ENCODE measurements at places on chromosomes 4 and X.

GRCh38 chr4:148057984-148058859 is 326.3 kb downstream of the ARHGAP10 start:
- no peak for DNase-seq

DNA sequence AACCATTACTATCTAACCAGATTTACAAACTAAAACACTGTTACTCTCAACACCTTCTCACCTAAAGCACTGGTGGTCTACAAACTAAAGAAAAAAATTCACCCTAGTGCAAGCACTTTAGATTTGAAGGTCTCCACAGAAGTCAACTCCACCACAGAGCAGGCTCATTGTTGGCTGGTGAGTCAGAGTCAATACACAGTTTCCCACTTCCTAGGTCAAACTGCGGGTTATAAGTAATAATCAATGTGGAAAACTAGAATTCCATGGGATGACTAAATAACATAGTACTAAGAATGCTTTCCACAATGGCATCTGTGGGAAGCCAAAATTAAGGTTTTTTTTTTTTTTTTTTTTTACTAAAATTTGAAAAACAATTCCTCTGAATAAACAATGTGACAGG is 191.8 kb downstream of the PDGFC start:
- DNase-seq = peak; percentile 62

GRCh38 chr4:123017636-123018395 is 95.4 kb upstream of the NUDT6 start:
- DNase-seq = peak; percentile 45

DNA sequence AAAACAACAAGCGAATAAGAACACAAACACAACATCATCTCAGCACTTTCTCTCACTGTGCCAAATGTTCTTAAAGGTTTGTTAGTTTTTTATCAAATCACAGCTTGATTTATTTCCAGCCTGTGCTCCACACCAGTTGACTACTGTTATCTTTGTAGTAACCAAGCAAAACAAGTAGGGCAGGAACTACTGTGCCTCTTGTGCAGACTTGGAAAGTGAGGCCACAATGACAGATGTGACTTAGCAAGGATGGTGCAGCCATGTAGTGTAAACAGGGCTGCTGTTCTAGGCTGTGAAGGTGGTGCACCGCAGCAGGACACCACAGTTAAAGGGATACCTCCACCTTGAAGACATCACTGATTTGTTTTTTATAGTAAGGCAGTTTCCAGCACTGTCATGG is 170.0 kb downstream of the IL1RAPL1 start:
- DNase-seq = no peak

DNA sequence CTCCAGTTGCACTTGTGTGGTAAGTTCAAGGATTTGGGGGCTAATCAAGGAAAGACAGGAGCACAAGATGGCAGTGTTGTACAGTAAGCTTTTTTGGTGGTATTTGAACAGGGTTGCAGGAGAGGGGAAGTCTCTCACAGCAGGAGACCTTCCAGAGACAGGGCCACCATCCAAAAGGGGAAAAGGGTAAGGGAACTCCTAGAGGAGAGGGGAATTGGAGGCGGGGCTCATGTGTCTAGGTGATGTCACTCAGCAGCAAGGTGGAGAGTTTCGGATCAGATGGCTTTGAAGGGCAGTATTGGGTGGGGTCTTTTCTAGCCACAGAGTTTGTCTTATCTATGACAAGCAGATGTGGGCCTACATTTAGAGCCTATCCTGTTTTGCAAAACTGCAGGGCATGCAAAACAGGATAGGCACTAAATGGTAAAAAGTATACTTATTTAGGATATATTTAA is 13.4 kb upstream of the RNF175 start:
- DNase-seq = no peak

- no peak for DNase-seq
These were observed 16.8 kb downstream of the BANK1 start for GRCh38 chr4:101807351-101807750.

- DNase-seq = no peak
These were observed 18.6 kb downstream of the PSAPL1 start for GRCh38 chr4:7415927-7416686.

GRCh38 chr4:40066651-40067050 is 10.0 kb downstream of the N4BP2 start:
- DNase-seq = no peak

- DNase-seq = no peak
These were observed 10.6 kb downstream of the G3BP2 start for GRCh38 chr4:75662626-75663025.

- DNase-seq = no peak
These were observed 822.6 kb downstream of the GLUD2 start for GRCh38 chrX:121869876-121870477.

DNA sequence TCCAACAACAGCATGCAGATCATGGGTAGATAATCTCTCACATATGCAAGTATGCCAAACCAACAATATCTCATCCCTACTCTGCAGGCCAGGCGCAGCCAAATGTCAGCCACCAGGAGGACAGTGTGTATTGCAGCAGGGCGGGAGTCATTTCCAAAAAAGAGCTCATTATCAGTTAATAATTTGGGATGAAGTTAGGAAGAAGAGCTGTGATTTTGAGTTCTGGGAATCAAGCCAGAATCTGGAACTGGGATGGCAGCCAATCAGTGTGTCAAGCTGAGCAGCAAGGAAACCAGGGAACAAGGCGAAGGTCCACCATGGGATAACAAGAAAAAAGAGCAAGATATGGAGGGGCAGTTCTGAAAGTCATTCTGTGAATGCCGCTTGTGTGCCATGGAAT is 88.2 kb upstream of the CAMK2D start:
- DNase-seq = no peak

DNA sequence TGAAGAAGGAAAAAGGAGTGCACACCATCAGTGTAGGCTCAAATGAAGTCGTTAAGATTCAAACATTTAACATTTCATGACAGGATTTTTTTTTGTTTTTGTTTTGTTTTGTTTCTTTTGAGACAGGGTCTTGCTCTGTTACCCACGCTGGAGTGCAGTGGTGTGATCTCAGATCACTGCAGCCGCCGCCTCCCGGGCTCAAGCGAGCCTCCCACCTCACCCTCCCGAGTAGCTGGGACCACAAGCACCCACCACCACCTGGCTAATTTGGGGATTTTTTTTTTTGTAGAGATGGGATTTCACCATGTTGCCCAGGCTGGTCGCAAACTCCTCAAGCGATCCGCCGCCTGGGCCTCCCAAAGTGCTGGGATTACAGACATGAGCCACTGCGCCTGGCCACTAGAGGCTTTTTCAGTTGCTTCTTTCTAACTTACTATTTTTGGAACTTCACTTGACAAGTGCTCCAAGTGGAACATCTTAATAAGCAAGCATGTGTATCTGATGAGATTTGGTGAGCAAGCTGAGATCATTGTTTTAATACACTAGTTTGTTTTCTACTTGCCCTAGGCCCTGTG is 78.9 kb upstream of the CNKSR2 start:
- no peak for DNase-seq

GRCh38 chr4:77015390-77015789 is 60.4 kb downstream of the CCNI start:
- peak; percentile 59 for DNase-seq

- DNase-seq = no peak
These were observed 109.9 kb downstream of the TLL1 start for GRCh38 chr4:165982934-165983333.

DNA sequence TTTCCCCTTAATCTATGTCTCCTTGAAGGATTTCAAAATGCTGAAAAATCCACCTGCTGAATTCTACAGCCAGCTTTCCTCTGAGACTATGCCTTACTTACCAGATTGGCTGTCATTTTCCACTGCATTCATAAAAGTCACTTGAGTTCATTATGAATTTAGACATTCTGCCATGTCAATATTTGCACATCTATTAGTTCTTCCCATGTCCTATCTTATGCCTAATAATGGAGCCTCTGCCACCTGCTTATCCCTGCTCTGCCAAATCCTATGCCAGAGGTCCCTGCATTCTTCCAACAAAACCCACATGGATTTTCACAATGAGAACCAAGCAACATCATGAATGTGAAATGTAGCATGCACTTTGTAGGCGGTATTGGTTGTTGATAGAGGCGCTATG is 42.6 kb downstream of the GASK1B start:
- no peak for DNase-seq

- no peak for DNase-seq
These were observed 1.8 kb downstream of the FAM50A start for GRCh38 chrX:154445776-154446175.

DNA sequence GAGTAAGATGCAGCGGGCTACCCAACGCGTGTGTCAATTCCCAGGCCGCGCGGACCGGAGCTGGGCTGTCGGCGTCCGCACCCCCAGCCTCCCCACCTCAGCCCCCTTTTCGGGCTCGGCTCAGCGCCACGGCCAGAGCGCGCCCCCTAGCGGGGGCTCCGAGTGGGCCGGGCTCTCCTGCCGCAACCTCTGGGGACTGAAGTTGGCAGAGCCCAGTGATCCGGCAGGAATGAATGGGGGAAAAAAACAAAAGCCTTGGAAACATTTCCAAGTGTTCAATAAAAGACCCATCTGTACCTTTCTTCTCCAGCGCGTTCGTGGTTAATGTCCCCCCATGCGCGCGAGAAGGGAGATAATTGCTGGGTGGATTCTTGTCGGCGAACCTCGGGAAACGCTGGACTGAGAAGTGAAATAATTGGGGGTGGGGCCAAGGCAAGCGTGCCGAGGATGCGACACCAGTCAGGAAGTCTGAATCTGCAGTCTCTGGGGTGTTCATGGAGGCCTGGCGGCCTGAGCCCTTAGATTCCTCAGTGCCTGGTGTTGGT is 5.2 kb upstream of the ARX start:
- DNase-seq = no peak
